ENCODE measurements at places on chromosomes 11 and 22.

DNA sequence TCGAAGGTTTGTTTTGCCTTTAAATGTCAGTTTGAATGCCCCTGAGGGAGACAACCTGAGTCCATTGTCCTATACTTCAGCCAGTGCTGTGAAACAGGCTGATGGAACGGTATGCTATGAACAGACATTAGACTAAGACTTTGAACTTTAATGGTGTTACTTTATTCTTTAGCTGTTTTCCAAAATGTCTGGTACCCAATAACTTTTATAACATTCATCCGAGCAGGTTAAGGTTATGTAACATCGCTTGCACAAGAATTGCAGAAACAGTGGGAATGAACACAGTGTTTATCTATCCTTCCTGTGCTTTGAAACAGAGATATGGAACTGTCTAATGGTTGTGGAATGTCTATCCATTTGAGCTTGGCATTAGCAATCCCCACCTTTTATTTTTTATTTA, 12.5 kb upstream of the PTS start:
- DNase-seq, result no peak

- no peak for DNase-seq
These were observed 20.3 kb downstream of the PARVG start for GRCh38 chr22:44200855-44201550.

DNA sequence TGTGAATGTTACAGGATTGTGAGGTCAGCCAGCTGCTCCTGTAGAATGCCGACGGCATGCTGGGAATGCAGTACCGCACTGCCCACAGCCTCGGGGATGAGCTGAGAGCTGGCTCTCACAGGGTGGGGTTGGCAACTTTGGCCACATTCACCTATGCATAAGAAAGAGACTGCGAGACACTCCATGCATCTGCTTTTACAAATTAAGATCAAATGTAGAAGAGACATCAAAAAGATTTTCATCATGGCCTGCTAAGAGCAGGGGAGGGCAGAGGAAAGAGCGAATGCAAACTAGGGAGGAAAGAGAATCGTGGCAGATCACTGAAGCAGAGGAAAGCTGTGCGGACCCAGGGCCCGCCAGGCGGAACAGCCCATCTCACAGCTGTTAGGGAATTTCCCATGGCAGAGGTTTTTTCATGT, 49.8 kb upstream of the SPATA19 start:
- no peak for DNase-seq

GRCh38 chr11:65065851-65066250, 7.5 kb upstream of the NAALADL1 start:
- no peak for DNase-seq

DNA sequence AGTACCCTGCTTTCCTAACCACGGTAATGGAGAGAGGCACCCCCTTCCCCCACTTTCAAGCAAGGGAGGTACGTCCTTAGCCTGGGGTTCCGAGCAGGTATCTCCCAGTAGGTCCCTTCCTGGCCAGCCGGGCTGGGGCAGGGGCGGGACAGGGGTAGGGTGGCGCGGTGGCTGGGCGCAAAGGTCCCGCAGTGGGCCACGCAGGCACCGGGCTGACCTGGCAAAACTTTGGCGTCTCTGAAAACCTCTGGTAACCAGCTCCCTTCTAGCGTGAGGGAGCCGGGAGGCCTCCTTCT, 323 bp upstream of the P2RY2 start:
- no peak for DNase-seq

DNA sequence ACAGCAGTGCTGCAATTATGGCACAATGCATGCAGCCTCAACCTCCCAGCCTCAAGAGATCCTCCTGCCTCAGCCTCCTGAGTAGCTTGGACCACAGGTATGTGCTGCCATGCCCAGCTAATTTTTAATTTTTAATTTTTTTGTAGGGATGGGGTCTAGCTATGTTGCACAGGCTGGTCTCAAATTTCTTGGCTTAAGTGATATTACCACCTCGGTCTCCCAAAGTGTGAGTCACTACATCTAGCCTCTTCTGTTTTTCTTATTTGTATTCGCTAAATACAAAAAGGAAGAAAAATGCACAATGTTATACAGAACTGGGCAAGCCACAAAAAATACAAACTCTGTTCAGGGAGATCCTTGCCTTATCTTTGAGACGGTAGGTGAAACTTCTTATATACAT, 62.1 kb downstream of the DDI1 start:
- no peak for DNase-seq

- no peak for DNase-seq
These were observed 88.1 kb downstream of the XRRA1 start for GRCh38 chr11:74860743-74861142.
